ENCODE measurements at places on chromosomes 7 and 10.

DNA sequence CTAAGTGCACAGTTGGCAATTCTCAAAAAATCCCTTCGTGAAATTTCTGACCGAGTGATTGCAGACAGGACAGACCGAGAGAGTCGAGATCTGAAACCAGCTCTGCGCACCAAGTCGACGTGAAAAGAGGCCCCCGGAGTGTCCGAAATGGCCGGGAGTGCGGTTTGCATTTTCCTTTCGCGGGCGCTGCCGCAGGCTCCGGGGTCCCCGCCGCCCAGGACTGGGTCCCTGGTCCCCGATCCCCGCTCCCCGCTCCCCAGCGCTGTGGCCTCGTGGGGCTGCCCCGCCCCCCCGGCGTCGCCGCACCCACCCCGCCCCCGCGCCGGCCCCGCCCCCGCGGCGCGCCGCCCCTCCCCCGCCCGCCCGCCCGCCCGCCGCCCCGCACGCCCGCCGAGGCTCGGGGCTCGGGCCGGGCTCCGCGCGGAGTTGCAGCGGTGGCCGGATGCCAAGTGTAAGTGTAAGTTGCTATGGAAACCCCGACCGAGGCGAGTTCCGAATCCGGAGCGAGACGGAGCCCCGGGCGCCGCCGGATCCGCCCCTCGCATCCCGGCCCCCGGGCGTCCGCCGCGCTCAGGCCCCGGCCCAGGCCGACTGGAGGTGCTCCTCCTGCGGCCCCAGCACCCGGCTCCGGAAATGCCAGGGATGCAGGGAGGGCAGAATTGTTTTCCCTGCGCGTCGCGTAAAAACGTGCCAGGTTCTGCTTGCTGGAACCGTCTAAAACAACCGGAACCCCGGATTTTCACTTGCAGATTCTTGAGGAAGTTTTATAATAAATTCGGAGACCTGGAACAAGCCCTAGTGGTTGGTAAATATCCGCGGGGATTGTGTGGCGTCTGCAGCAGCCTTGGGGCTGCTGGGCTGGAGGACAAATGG, 4.6 kb downstream of the BMI1 start:
- DNase-seq, result no peak

- DNase-seq, result no peak
Measured at GRCh38 chr10:392705-393037, 257.4 kb downstream of the ZMYND11 start.

GRCh38 chr10:108850138-108850854, 1073.0 kb downstream of the XPNPEP1 start:
- DNase-seq, result no peak

DNA sequence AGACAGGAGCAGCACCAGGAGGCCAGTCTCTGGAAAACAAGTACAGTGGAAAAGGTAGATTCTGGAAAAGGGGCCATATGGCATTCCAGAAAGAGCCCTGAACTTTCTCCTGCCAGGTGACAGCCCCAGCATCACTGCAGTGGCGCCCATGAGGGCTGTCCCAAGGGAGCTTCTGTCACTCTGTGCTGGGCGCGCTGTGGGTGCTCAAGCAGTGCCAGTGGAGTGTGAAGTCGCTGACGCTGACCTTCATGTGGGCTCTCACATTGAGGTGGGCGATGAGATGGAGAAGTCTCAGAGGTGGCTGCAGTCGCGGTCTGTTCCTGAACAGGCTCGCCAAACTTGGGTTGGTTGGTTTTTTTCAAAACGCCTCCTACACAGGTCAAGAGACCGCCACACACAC, 38.2 kb downstream of the FKBP6 start:
- DNase-seq, result no peak

DNA sequence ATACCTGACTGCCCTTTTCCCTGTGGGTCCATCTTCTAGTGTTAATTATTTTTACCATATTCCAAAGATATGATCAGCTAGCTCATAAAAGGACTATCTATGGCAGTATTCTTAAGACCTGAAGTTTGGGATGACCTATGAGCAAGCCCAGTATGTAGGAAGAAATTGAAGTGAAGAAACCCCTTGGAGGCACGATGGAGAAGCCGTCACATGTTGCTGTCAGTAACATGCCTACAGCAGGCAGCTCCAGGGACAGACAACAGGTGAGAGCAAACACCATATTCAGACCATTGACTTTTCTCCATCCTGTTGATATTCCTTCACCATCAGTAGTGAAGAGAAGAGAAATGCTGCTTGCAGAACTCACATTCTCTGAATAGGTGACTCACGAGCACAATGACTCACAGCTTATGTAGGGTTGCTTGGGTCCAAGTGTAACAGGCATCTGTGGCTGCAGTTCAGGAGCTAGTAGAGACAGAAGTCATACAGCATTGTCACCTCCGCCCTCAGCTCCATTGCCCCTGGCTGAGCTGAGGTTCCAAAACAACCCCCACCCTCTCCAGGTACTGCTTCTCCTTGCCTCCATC, 8.4 kb upstream of the LYZL2 start:
- DNase-seq, result peak; percentile 86

- DNase-seq, result peak; percentile 98
Measured at GRCh38 chr10:113087165-113088029, 137.3 kb downstream of the TCF7L2 start.

DNA sequence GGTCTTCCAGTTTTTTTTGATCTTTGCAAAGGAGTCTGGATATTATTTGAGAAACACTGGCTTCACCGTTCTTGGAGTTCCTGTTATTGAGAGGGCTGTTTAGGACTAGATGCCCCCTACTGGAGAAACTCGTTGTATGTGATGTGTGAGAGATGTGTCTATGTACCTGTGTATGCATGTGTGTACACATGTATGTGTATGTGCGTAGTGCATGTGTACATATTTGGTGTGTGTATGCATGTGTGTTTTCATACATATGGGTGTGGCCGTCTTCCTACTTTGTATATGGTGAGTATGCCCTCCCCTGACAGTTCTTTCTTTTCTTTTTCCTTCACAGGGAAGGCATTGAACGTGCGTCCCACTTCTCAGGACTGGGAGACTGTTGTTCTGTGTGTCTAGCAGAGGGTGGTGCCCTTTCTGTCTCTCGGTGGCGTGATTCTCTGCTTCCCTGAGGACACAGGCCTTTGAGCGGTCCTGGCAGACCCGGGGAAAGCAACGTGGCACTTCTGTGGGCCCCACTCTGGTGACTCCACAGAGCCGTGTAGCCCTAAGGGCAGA, 3.0 kb upstream of the CALHM3 start:
- DNase-seq, result no peak

DNA sequence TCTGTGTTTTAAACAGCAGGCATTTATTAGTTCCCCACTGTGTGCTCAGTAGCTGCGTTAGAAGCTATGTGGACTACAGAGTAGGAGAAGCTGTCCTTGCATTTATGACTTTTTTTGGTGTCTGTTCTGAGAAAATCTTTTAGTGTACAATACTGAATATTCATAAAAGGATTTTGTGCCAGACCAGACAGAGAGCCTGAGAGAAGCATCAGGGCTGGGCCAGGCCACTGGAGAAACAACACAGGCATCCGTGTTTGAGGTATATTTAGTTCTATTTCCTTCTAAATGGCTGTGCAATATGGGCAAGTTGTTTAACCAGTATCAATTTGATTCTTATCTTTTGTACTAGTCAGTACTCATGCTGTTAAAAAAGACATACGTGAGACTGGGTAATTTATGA, 182.8 kb downstream of the SH2D4B start:
- no peak for DNase-seq

DNA sequence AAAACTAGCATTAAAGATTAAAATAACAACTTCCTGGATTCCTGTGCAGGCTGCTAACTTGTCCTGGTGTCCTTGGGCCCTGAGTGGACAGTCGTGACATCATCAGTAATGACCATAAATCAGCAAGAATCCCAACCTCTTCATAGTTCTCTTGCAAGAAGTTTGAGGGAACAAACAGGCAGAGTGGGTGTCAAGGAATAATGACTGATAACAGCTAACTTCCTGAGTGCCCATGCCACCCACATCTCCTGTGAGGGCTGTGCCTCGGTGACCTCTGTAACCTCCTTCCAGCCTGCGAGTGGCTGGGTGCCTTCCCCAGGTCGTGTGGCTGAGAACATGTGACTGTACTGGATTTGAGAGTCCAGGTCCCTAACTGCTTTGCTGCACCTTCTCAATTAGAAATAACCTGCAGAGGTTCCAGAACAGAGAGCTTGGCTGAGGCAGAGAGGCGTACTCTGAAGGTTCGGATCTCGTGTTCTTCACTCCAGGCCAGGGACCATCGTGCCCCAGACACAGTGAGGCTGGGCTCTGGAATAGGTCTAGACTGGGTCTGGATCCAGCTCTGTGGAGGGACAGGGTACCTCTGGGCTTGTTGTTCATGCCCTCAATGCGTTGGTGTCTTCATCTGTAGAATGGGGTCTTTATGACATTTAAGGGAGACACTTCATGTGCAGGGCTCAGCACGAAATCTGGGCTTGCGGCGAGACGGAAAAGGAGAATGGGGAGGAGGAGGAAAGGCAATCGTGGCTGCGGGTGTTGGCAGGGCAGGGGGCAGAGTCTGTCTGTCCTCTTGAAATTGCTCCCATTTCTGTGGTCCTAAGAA, 313.1 kb upstream of the ZNF32 start:
- DNase-seq, result no peak

GRCh38 chr10:120583424-120584108, 126.5 kb downstream of the PLPP4 start:
- no peak for DNase-seq

- DNase-seq, result no peak
Measured at GRCh38 chr7:87202705-87203104, 16.8 kb downstream of the TMEM243 start.

DNA sequence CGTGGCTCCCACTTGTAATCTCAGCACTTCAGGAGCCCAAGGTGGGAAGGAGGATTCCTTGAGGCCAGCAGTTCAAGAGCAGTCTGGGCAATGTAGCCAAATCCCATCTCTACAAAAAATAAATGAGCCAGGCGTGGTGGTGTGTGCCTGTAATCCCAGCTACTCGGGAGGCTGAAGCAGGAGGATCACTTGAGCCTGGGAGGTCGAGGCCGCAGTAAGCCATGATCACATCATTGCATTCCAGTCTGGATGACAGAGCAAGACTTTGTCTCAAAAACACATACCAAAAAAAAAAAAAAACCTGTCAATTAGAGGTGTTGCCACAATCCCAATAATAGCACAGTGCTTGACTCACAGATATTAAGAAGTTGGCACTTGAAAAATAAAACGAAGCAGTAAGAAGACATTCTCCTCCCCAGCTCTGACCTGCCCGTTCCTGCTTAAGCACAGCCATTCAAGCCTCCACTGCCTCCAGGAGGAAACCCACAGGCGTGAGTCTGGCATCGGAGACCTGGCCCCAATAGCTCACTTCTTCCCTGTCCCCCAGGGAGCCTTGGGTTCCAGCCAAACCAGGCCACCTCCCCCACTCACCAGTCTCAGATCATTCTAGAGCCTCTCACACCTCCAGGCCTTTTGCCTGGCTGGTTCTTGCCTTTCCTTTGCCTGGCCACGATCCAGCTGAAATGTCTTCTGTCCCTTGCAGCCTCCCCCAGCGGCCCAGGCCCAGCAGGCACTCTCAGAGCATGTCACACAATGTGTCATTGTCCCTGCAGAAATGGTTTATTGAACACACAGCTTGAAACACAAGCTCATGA, 45.3 kb upstream of the GTF2I start:
- no peak for DNase-seq

DNA sequence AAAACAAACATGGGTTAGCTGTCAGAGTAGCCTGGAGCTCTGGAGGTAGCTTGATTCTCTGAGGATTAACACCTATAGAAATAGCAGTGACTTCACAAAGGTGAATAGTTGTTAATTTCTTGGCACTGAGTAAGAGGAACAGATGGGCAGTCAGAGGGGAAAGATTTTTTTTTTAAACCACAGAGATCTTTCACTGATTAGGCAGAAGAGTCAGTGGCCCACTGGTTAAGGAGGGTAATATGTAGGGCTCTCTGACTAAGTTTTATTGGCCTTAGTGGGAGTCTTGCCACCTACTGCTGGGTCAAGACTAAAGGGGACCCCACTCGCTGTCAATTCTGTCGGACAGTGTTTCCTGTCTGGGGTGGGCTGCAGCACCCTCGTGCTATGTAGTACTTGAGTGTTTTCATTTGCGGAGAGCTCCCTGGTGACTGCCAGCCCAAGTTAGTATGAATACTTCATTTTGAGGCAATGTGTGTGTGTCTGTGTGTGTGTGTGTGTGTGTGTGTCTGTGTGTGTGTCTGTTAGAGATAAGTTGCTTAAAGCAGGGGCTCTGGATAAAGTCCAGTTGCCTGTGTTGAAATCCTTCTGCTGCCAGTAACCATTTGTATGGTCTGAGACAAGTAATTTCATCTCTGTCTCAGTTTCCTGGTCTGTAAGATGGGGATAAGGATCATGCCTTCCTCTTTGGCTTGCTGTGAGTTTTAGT, 145.2 kb downstream of the ARID5B start:
- DNase-seq, result peak; percentile 57
